Kasumi-1 (cell line): ENCODE measurements at places on chromosomes 6 and 20.

DNA sequence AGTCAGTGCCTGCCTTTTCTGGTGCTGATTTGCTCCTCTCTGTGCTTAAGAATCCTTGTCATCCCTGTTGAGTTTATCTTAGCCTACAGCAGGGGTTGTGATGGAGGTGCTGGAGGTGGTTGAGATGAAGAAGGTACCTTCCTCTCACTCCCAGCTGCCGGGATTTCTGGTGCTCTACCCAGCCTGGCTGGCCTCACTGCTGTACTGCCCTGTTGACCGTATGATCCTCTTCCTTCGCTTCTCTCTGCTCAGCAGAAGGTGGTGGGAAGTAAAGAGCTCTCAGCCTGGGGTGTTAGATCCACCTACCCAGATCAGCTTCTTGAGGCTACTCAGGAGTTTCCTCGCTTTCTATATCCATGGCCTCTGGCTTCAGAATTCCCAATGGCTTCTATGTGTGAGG lies 101.0 kb upstream of the NXT1 start:
- no peak for DNase-seq

DNA sequence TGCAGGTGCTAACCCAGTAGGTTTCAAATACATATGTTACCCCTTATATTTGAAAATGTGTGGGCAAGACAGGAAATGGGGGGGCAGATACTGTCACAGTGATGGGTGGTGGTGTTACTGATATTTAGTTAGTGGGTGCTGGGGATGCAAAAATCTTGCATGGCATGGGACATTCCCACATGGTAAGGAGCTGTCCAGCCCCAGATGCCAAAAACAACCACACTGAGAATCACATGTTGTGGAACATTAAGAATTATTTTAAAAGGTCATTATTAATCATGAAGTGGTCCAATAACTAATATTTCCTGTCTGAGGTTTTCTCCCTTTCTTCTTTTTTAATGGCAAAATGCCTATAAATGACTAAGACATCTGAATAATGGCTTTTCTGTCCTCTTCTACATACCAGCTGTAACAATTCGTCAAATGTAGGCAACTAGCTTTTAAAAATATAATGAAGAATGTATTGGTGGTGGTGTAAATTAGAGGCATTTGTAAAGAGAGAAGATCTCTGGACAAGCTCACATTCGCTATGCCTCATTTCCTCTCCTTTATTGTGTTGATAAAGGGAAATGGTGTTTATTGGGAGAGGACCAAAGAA lies 57.3 kb upstream of the SLC35B3 start:
- no peak for DNase-seq

- DNase-seq: no peak
These were observed 15.7 kb downstream of the VTA1 start for GRCh38 chr6:142162780-142163179.

- DNase-seq: no peak
These were observed 17.3 kb downstream of the LAMA4 start for GRCh38 chr6:112237066-112237465.

- no peak for DNase-seq
These were observed 29.9 kb downstream of the MAP3K7 start for GRCh38 chr6:90557006-90557405.

- DNase-seq: no peak
These were observed 41.2 kb downstream of the PLCG1 start for GRCh38 chr20:41178495-41178894.

GRCh38 chr6:162675503-162675902 lies 52.1 kb downstream of the PRKN start:
- DNase-seq: no peak

- DNase-seq: no peak
These were observed 10.2 kb downstream of the BNIP5 start for GRCh38 chr6:36326356-36326995.

DNA sequence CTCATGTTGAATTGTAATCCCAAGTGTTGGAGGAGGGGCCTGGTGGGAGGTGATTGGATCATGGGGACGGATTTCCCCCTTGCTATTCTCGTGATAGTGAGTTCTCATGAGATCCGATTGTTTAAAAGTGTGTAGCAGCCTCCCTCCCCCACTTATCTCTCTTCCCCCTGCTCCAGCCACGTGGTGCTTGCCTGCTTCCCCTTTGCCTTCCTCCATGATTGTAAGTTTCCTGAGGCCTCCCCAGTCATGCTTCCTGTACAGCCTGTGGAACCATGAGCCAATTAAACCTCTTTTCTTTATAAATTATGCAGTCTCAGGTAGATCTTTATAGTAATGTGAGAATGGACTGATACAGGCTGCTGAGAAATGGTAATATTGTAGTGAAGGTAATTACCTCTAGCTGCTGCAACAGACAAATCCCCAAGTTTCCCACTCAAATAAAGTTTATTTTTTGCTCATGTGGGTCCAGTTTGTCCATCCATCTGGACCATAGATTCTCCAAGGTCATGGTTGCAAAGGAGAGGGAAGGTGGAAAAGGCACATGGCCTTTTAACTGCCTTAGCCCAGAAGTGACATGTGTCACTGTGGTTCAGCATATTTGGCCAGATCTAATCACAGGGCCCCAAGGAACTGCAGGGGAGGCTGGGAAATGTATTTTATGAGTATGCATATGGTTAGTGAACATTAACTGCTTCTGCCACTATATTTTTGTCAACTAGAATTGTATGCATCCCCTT lies 89.2 kb downstream of the TRMT11 start:
- DNase-seq: no peak

DNA sequence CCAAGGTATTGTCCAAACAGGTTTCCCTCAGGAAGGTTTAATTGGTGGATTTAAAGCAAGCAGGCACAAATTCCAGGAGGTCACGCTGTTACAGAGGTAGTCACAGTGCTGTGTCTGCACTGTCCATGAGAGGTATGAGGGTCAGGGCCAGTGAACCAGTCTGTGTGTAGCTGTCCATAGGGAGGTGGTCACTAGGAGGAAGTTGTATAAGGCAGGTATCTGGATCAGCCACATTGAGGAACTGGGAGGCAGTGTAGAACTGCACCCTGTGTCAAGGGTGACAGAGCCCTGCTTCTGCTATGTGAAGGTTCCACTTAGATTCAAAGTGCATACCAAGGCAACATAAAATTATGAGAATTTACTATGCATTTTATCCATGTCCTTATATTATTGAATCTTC lies 73.3 kb downstream of the MAP3K4 start:
- no peak for DNase-seq

DNA sequence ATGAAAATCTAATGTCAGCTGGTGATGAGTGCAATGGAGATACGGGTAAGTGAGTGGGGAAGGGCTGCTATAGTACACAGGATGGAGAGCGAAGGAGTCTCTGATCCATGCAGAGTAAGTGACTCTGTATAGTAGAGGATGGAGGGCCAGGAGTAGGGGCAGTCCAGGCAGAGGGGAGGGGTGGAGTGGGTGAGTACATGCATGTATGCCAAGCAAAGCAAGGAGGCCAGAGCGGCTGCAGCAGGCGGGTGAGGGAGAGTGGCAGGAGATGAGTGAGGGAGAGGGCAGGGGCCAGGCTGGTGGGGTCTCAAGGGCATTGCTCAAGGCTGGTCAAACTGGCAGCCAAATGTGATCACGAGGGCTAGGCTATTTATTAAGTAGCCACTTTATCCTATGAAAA lies 94.0 kb downstream of the PREP start:
- no peak for DNase-seq

DNA sequence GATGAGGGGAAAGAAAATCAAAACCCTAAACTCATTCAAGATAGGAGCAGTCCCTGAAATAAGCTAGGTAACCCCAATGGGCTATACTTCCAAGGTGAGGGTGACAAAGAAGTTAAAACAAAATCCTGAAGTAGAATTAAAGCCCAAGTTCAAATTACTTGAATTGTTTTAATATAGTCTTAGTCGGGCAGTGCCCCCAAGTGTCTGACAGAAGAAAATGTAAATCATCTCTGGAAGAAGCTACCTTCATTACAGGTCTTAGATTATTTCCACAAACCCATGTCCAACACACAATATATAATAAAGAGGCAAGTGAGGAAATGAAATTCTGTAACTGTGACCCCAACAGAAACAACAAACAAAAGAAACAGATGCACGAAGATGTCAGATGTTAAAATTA lies 36.8 kb upstream of the L3MBTL3 start:
- no peak for DNase-seq

- no peak for DNase-seq
These were observed 529.6 kb upstream of the FLRT3 start for GRCh38 chr20:14866841-14867514.

DNA sequence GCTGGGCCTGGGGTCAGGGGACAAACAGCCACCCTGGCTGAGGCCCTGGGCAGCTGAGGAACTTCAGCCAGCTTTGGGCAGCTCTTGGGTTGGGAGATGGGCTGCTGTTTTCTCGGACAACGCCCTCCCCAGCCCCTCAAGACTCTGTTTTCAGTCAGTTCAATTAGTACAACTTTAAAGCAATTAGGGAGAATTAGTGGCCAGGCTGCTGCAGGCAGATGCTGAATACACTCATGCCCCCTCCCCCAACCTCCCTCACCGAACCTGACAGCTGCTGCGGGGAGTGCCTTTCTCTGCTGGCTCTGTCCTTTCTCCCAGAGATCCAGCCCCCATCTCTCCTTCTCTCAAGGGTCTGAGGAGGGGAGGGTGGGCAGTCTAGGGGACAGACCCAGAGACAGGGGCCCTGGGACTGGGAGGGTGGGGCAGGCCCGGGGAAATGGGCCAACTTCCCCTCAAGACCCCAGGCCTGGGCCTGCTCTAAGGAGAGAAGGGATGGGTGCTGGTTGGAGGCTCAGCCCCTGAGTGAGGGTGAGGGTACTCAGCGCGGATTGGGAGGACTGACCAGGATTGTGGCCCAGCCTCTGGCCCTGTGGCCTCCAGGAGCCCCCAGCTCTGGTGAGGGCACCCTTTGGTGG lies 17.8 kb upstream of the MYT1 start:
- no peak for DNase-seq

GRCh38 chr20:51529758-51530157 lies 12.8 kb downstream of the NFATC2 start:
- DNase-seq: no peak
